ENCODE measurements at places on chromosomes 11 and 22. TPM values are rescaled to one million over a fixed set of nuclear protein-coding genes. Genes with fewer than 3 reads are reported as not detected.

DNA sequence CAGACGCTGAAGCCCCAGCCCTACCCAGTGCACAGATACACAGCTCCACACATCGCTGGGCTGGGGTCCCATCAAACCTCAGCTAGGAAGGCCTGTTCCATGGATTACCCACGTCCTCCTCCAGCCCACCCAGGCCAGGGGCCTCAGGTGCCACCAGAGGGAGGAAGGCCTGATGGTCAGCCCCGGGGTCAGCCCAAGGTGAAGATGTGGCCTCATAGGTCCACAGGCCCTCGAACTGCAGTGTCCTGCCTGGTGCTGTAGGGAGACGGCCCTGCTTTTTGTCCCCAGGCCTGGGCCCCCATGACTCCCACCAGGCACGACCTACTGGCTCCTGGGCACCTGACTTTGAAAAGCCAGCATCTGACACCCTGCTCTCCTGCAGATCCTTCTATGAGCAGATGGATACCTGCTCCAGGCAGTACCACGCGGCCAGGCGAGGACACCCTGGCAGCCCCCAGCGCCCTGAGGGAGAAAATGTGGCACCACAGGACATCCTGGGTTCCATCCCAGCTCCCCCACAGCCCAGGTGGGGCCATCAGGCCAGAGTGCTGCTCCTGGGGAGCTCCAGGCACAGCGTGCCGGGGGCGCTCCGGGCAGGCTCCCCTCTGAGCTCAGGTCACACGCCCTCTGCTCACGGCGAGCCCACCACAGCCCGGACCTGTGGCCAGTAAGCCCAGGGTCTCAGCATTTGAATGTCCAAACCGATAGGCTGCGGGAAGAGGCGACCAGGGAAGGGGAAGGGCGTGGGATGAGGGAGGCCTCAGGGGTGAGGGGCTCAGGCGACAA lies 15.8 kb upstream of the MOB2 start:
- peaks cover 14% of the 10 kb centered on the region for H3K4me1 ChIP-seq
- H3K4me3 ChIP-seq: no peak overlapping the region
- no peak overlapping the region for H3K27ac ChIP-seq

- no peaks in the 10 kb centered on the region for H3K36me3 ChIP-seq
- H3K27ac ChIP-seq: no peak overlapping the region
- no peaks in the 10 kb centered on the region for H3K27me3 ChIP-seq
- DNase-seq: no peak
These were observed 183.9 kb downstream of the CEP164 start for GRCh38 chr11:117511483-117511930.

DNA sequence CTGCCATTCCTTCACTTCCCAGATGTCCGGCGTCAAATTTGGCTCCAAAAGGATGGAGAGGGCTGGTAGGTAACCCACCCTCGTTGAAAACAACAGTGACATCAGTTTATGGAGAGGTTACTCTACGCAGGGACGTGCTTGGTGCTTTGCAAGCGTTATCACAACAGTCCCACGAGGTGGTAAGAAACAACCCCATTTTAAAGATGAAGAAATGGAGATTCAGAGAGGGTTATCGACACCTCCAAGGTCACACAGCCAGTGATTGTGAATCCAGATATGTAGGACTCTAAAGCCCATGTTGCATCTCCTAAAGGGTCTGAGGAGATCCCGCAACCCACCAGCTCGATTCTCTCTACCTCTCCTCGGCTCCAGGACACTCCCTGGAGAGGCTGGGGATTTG lies 773 bp downstream of the MIAT start:
- H3K27me3 ChIP-seq: peaks cover 4% of the 10 kb centered on the region
- peak overlapping the region; percentile 94 for H3K4me3 ChIP-seq
- peaks cover 15% of the 10 kb centered on the region for H3K36me3 ChIP-seq
- H3K4me1 ChIP-seq: peaks cover 35% of the 10 kb centered on the region

TKFC gene
- total RNA-seq: 84.7 TPM

DNA sequence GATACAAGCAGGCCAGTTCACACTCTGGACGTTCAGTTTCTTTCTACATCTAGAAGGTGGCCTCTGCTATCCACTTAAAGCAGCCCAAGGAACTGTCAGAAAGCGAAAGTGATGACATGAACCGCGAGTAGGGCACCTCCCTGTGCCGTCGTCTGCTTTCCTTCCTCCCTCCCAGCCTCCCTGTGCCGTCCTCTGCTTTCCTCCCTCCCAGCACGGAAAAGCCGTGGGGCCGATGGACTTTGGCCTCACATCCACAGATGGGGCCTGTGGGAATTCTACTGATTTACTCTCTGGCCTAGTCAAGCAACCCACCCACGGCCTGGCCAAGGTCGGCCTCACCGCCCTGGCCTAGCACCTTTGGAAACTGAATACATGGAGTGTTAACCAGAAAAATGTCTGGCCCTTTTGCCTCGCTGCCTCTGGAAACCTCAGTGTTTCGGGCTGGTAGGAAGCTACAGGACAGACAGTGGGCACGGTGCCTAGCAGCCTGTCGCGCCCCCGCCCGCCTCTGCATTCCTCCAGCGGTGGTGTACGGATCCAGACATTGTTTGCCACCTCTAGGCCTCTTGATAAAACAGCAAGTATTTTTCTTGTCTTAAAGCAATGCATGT lies 14.2 kb downstream of the PEX26 start:
- peak overlapping the region; percentile 78 for H3K27ac ChIP-seq
- H3K4me1 ChIP-seq: peaks cover 22% of the 10 kb centered on the region
- H3K4me3 ChIP-seq: peak overlapping the region; percentile 31

SLC35F2 gene
- 31.9 TPM for total RNA-seq

KRTAP5-1 gene
- total RNA-seq: not detected

DNA sequence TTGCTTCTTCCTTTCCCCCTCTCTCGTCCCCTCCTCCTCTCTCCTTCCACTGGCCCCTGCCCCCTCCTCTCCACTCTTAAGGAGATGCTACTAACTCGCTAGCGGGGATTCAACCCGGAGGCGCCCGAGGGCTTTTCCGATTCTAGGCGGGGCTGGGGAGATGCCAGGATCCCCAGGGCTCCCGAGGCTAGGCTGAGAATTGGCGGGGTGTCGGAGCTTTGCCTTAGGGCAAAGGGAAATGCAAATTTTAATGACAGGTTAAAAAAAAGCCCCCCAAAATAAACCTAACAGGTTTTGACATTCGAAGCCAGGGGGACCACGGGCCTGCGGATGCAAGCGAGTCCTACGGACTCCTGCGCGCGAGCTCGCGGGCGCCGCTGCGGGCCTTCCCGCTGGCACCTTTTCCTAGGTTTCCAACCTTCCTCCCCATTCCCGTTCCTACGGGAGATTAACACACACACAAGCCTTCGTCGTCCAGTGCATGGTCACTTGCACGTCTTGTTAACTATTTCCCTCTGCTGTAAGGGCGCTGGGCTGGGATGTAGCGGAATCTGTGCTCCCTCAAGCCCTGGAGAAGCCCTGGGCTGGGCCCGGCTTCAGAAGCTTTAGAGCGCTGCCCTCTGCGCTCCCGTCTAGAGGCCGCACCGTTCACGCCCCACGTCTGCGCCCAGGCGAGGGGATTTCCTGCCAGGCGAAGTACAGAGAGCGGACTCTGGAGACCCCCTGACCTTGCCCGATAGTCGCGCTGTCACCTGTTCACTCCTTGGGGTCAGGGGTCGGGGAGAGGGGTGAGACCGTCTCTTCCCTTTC lies 729 bp upstream of the ALX4 start:
- no peak for DNase-seq
- H3K27me3 ChIP-seq: peaks cover 93% of the 10 kb centered on the region
- H3K4me1 ChIP-seq: peaks cover 20% of the 10 kb centered on the region
- no peaks in the 10 kb centered on the region for H3K36me3 ChIP-seq

DNA sequence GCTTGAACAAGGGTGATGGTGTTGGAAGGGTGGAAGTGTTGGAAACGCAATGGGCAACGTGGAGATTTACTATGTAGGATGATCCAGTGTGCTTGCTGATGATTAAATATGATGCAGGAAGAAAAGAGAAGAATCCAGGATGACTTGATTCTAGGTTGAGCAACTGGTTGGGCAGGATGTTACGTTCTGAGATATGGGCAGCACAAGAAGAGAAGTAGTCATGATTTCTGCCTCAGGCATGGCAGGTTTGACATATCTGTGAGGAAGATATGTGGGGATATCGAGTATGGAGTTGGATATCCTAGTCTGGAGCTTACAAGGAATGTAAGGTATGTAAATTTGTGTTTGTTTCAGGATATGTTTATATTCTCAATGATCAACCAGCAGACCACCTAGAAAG lies 1.9 kb downstream of the OR52K1 start:
- H3K27me3 ChIP-seq: peaks cover 3% of the 10 kb centered on the region
- no peaks in the 10 kb centered on the region for H3K36me3 ChIP-seq

- peaks cover under 1% of the 10 kb centered on the region for H3K4me1 ChIP-seq
- H3K36me3 ChIP-seq: peaks cover 5% of the 10 kb centered on the region
- H3K27me3 ChIP-seq: no peaks in the 10 kb centered on the region
- H3K27ac ChIP-seq: no peak overlapping the region
These were observed 295.6 kb downstream of the TBC1D22A start for GRCh38 chr22:47057916-47058585.

GRCh38 chr22:48836673-48837340 lies 990.9 kb downstream of the BRD1 start:
- H3K27me3 ChIP-seq: no peaks in the 10 kb centered on the region
- no peaks in the 10 kb centered on the region for H3K4me1 ChIP-seq
- DNase-seq: no peak
- H3K36me3 ChIP-seq: no peaks in the 10 kb centered on the region

DNA sequence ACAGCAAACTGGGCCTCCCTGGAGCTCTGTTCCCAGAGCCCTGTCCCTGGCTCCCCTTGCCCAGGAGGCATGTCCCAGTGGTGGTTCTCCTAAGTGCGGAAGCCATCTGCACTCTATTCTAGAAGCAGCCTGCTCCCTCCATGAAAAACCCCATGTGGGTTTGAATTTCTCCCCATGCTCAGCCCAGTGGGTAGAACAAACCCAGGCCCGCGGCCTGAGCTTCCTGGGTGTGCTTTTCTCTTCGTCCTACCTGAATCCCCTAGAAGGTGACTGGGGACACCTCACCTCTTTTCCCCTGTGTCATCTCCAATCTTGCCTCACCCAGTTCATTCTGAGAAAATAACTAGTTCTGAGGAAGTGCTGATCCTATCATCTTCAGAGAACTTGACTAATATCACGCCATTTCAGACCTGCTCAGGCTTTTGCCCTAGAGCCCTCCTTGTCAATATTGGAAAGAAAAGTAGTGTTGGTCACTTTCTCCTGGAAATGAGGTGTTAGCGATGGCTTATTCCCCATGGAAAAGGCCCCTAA lies 15.9 kb downstream of the IL10RA start:
- peaks cover 58% of the 10 kb centered on the region for H3K36me3 ChIP-seq
- H3K27ac ChIP-seq: peak overlapping the region; percentile 99
- peaks cover 89% of the 10 kb centered on the region for H3K4me1 ChIP-seq
- no peaks in the 10 kb centered on the region for H3K27me3 ChIP-seq

DNA sequence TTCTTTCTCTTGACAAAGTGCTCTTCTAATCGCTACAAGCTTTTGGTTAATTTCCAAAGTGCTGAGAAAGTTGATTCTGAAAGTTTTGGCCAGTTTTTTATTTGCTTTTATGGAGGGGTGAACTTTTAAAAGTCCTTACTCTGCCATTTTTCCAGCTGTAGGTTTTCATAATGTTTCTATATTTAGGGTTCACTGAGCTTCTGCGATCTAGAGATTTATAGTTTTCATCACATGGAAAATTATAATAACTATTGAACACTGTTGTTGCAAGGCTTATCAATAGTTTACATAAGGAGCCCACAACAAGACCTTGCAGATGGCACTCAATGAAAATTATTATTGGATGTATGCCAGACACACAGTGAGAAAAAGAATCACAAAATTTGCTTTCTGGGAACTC lies 55.1 kb downstream of the DLG2 start:
- no peak for DNase-seq
- H3K4me1 ChIP-seq: peaks cover 3% of the 10 kb centered on the region
- H3K27ac ChIP-seq: no peak overlapping the region
- no peak overlapping the region for H3K4me3 ChIP-seq
- peaks cover 9% of the 10 kb centered on the region for H3K27me3 ChIP-seq
- H3K36me3 ChIP-seq: no peaks in the 10 kb centered on the region

DNA sequence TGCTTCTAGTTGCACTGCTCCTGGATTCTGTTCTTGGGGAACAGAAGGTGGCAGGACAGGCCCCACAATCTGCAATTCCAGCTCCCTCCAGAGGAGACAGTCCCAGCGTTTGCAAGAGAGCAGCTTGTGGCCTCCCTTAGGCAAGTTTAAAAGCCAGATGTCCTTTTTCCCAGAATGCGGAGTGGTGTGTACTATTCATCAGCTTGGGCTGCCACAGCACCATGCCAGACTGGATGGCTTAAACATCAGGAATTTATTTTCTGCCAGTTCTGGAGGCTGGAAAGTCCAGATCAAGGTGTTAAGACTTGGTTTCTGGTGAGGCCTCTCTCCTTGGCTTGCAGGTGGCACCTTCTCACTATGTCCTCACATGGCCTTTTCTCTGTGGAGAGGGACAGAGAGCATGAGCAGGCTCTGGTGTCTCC lies 11.7 kb downstream of the MIAT start:
- peaks cover 33% of the 10 kb centered on the region for H3K36me3 ChIP-seq
- H3K4me1 ChIP-seq: peaks cover 63% of the 10 kb centered on the region
- DNase-seq: peak; percentile 67
- H3K27ac ChIP-seq: no peak overlapping the region
- no peak overlapping the region for H3K4me3 ChIP-seq

DNA sequence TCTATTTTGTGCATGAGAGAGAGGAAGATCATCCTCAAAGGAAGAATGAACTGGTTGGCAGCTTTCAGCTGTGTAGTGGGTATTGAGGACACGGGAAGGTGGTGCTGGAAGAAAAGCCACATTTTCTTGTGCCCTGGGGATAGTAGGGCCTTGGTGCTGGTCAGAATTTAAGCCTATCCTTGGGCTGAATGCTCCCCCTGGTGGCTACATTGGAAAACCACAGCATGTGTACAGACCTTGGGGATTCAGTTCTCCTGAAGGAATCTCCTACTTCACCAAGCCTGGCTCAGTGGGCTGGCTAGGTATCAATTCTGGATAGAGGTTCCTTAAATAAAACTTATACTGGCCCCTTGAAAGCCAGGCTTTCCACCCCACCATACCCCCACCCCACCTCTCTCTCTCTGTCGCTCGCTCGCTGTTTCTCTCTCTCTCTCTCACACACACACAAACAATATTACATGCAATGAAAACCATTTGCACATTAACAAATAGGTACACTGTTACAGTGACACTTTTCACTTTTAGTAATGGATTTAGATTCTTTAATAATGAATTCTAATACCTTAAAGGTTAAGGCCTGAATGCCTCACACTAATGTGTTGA lies 2.8 kb upstream of the OR51M1 start:
- no peak overlapping the region for H3K27ac ChIP-seq
- no peak overlapping the region for H3K4me3 ChIP-seq
- peak; percentile 71 for DNase-seq
- no peaks in the 10 kb centered on the region for H3K4me1 ChIP-seq
- H3K36me3 ChIP-seq: no peaks in the 10 kb centered on the region

- H3K4me3 ChIP-seq: no peak overlapping the region
- DNase-seq: no peak
- H3K27ac ChIP-seq: no peak overlapping the region
- H3K36me3 ChIP-seq: peaks cover 20% of the 10 kb centered on the region
- no peaks in the 10 kb centered on the region for H3K27me3 ChIP-seq
- no peaks in the 10 kb centered on the region for H3K4me1 ChIP-seq
These were observed 214.1 kb downstream of the TBC1D22A start for GRCh38 chr22:46976598-46976997.

GRCh38 chr11:105229257-105229656 lies 89.7 kb upstream of the CARD18 start:
- no peaks in the 10 kb centered on the region for H3K36me3 ChIP-seq
- H3K27me3 ChIP-seq: peaks cover 4% of the 10 kb centered on the region
- H3K4me1 ChIP-seq: no peaks in the 10 kb centered on the region

GRCh38 chr22:21446827-21447690 lies 20.1 kb upstream of the TMEM191C start:
- H3K27me3 ChIP-seq: no peaks in the 10 kb centered on the region
- H3K4me3 ChIP-seq: no peak overlapping the region
- no peaks in the 10 kb centered on the region for H3K4me1 ChIP-seq
- no peaks in the 10 kb centered on the region for H3K36me3 ChIP-seq
- H3K27ac ChIP-seq: no peak overlapping the region
- DNase-seq: no peak
